ENCODE measurements at places on chromosomes 16 and 17.

DNA sequence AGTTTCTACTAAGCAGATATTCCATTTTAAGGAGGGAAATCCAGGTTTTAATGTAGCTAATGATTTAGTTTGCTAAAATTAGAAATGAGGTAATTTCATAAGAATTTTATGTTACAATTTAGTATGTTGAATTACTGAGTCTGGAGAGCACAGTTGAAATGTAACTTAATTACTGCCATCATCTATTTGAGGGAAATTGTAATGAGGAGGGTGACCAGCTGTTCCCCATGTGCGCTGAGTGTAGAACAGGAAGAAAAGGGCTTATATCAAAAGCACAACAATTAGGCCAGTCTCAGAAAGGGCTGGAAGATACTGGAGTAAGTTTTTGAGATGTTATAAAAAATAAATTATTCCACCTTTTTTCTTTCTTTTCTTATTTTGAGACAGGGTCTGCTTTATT lies 735.1 kb upstream of the GOT2 start:
- DNase-seq = no peak

GRCh38 chr17:14886200-14886739 lies 378.9 kb downstream of the PMP22 start:
- DNase-seq = no peak

DNA sequence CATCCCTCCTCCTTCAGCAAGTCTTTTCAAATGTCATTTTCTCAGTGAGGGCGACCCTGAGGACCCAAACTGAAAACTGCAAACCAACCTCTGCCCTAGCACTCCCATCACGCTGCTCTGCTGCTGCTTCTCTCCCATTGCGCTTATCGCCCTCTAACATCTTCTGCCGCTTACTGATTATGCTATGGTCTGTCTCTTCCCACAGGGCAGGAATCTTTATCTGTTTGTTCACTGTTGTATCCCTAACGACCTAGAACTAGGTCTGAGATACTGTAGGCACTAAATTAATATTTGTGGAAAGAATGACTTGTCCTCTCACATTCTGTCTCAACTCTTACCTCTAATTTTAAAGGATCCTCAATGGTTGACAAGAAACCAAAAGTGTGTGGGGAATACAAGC lies 12.5 kb downstream of the ZSCAN32 start:
- no peak for DNase-seq

DNA sequence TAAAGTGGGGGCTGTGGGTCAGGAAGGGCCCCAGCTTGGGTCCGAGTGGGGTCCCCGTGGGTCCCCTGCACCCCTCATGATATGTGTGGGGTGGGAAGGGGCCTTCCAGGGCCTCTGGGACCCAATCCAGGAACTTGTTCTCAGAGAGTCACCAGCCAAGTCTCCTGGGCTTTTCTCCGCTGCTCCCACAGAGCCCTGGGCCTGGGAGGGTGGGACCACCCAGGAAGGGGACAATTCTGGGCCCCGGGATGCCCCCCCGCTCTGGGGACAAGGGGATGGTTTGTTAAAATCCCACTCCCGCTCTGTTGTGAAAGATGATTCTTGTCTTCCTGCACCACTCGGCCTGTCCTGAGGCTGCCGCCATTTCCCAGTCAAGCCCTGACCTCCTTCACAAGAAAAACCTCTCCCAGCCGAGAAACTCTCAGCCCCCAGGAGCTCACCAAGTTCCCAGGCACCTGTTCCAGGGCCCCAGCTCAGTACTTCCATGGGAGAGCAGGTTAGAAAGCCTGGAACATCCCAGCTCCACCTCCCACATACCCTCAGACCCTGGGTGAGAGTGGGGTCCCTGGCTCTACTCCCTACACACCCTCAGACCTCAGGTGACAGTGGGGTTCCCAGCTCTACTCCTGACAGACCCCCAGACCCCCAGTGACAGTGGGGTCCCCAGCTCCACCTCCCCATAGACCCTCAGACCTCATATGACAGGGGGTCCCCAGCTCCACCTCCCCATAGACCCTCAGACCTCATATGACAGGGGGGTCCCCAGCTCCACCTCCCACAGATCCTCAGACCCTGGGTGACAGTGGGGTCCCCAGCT lies 75.1 kb downstream of the METRNL start:
- DNase-seq = no peak

DNA sequence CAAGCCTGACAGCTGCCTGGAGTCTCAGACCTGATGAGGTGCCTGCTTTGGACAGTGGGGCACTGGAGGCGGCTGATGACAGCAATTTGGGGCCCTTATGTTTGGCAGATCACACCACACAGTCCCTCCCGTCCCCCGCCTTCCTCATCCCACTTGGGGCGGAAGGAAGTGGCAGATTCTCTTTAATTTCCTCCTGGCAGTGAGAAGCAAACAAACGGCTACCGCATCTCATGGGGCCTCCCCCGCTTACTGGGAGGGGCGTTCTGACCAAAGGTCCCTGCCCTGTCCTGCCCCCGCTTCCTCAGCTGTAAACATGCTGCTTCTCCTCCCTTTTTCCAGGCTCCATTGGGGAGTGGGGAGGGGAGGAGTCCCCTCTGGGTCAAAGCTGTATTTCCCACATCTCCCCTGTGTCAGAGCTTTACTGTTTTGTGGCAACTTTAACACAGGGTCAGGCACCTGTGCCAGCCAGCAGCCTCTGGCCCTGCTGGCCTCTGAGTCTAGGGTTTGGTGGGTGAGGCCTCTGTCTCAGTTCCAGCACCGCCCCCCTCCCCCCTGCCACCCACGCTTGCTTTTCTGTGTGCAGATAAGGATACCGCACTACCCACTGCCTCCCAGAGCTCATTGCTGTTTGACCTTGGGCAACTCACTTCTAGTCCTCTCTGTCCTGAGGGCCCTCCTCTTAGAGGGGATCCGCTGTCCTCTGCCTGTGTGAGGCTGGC lies 5.4 kb upstream of the NFATC3 start:
- peak; percentile 66 for DNase-seq

GRCh38 chr16:13269905-13270528 lies 368.6 kb downstream of the SHISA9 start:
- DNase-seq = no peak

- no peak for DNase-seq
Measured at GRCh38 chr16:13923703-13924298, 3.8 kb downstream of the ERCC4 start.

- no peak for DNase-seq
Measured at GRCh38 chr16:84243732-84244131, 3.9 kb upstream of the KCNG4 start.

- no peak for DNase-seq
Measured at GRCh38 chr16:53826658-53827057, 122.7 kb downstream of the FTO start.

GRCh38 chr16:48574766-48575165 lies 35.2 kb downstream of the N4BP1 start:
- no peak for DNase-seq

- no peak for DNase-seq
Measured at GRCh38 chr17:63984236-63984635, 11.5 kb upstream of the SCN4A start.

DNA sequence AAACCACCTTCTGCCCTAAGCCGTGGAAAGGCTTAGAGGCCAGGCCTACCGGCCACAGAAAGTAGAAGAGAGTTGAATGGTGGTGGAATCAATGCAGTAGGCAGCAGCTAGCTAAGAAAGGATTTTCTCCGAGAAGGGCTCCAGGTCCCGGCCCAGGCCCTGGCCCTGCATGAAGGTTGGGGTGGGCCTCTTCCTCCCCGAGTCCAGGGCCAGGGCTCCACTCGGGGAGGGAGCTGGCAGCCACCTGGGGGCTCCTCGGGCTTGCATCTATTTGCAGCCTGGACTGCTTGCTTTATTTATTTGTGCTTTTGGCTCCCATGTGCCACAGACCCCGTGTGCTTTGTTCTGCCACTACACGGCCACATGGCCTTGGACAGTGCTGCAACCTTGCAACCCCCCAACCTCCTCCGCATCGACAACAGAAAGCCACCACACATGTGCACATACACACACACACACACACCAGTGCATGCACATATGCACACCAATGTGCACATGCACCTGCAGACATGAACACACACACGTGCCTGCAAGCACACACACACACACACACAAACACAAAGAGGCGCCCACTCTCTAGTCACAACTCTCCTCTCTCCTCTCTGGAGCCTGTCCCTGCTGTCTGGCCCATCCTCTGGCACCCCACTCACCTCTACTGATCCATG lies 96.4 kb upstream of the TNRC6C start:
- DNase-seq = no peak

DNA sequence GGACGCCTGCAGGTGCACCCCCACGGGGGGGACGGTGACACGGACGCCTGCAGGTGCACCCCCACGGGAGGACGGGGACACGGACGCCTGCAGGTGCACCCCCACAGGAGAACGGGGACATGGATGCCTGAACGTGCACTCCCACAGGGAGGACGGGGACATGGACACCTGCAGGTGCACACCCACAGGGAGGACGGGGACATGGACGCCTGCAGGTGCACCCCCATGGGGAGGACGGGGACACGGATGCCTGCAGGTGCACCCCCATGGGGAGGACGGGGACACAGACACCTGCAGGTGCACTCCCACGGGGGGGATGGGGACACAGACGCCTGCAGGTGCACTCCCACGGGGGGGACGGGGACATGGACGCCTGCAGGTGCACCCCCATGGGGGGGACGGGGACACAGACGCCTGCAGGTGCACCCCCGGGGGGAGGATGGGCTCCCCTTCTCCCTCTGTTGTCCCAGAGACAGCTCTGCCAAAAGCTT lies 114.5 kb upstream of the METRNL start:
- DNase-seq = no peak

DNA sequence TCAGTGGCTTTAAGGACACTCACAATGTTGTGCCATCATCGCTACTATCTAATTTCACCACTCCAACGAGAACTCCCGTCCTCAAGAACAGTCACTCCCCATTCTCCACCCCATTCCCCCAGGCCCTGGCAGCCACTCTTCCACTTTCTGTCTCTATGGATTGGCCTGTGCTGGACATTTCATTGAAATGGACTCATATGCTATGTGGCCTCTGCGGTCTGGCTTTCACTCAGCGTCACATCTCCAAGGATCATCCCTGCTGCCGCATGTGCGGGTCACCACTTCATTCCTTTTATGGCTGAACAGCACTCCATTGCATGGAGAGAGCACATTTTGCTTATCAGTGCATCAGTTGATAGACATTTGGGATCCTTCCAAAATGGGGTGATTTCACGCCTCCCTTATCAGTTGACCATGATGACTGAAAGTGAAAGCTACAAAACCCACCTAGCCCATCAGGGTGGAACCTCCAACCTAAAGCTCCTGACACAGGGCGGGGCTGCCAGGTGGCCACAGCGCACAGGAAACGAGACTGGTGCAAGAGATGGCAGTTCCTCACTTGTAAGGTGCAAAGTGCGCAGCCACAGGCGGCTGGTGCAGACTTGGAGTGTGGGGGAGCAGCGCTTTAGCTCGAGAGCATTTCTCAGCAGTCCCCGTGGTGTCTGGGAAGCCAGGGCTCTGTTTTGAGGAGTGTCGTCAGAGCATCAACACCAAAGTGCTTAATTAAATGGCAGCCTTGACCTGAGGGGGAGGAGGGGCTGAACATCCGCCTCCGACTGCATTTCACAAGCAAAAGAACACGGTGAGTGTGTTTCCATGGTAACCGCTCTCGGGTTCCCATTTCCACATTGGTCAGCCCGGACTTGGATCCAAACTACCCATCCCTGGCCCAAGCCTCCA lies 23.8 kb downstream of the COTL1 start:
- no peak for DNase-seq

- DNase-seq = no peak
Measured at GRCh38 chr17:78316867-78317789, 42.7 kb downstream of the SOCS3 start.

- no peak for DNase-seq
Measured at GRCh38 chr16:49924078-49924477, 68.2 kb upstream of the ZNF423 start.

- no peak for DNase-seq
Measured at GRCh38 chr17:28623696-28624095, 9.7 kb upstream of the RSKR start.

DNA sequence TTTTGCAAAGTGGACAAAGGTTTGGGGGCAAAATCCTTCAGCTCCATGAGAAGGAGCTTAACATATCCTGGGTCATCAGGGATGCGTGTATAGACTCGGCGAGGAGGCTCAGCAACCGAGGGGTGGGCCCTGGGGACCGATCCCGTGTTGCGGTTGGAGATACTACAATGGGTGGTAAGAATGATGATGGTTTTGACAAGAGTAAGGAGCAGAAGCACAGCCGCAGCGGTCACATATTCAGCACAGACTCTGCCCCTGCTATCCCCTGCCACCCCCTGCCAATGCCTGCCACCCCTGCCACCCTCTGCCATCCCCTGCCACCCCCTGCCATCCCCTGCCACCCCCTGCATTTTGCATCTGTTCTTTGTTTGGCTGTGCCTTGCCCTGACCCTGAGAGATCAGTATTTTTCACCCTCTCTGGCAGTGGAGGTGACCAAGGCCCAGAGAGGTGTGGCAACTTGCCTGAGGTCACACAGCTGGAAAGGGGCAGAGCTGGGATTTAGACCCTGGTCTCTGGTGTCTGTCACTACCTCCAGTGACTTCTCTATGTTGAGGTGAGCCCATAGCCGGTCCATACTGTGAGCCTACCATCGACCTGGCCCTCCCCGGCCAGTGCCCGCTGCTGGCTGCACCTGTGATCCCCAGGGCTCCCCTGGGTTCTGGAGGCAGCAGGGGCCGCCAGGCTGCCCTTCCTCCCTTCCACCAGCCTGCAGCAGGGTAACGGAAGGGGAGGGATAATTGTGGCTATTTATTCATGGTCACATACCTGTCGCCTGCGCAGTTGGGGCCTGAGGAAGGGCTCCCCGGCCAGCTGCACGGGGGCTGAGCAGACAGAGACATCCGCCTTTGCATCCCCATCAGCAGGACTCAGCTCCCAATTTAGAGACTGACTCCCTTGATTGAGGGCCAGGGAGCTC lies 74.9 kb upstream of the CBX4 start:
- DNase-seq = no peak

GRCh38 chr17:82536512-82537201 lies 17.1 kb downstream of the FOXK2 start:
- DNase-seq = no peak

- no peak for DNase-seq
Measured at GRCh38 chr17:17815436-17816200, 21.2 kb downstream of the SREBF1 start.

GRCh38 chr17:57085448-57086068 lies 512 bp downstream of the AKAP1 start:
- peak; percentile 43 for DNase-seq

DNA sequence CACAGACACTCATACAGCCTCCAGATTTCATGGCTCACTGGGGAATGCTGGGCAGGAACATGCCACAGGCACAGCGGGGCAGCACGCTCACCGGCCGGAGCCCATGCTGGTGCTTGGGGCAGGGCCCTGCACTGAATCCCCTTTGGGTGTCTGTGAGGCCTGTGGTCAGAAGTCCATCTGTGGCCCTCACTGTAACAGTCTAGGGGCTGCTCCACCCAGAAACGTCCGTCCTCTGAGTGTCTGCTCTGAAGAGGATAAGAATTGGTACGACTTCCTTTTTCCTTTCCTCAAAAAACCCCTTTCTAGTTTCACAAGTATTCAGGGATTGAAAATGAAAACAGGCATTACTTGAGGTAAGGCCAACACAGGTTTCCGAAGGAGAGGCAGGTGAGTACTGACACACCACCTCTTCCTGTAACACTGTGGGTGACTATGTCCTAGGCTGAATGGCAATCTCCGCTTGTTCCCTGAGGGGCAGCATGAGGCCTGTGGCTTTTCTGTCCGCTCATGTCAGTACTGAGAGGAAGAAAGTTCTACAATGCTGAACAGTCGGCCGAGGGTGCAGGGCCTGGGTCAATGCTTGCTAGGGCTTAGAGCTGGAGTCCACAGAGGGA lies 42.5 kb downstream of the TMEM11 start:
- DNase-seq = no peak

- DNase-seq = no peak
Measured at GRCh38 chr16:67254801-67255552, 6.2 kb downstream of the SLC9A5 start.

GRCh38 chr16:14672403-14672971 lies 21.6 kb downstream of the PLA2G10 start:
- no peak for DNase-seq
